ENCODE measurements at places on chromosomes 13 and 19.

DNA sequence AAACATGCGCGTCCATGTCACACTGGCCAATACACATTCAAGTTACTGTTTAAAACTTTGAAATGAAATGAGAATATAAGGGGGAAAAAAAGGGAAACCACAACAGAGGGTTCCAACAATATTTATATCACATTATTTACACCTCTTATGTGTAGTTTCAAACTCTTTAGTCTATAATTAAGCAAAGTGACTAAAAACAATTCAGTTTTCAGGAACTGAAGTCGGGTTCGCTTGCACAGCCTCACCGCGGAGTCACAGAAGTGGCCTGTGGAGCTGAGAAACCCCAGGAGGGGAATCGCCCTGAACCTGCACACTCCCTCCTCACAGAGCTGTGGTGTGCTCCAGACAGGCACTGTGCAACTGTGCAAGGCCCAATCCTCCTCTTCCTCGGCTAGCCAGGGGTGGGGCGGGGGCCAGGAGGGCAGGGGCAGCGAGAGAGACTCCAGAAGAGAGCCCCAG, 75.9 kb downstream of the STK24 start:
- no peak for DNase-seq

GRCh38 chr13:71219698-71220415, 647.1 kb downstream of the DACH1 start:
- no peak for DNase-seq

DNA sequence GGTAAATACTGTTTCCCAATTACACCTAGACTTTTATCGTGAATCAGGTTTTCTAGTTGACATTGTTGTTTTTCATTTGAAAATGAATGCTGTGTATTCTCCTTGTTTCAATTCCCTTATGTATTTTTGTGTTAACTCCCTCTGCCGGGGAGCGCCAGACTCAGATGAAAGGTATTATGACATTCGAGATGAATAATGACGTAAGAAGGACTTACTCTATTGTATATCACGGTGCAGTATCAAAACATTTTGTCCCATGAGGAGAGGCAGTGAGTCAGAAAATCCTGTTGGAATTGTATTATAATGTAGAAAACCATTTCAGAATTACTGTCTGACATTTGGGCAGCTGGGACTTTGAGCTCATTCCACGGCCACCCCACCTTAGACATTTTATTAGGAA, 61.6 kb downstream of the LRCH1 start:
- DNase-seq = no peak

DNA sequence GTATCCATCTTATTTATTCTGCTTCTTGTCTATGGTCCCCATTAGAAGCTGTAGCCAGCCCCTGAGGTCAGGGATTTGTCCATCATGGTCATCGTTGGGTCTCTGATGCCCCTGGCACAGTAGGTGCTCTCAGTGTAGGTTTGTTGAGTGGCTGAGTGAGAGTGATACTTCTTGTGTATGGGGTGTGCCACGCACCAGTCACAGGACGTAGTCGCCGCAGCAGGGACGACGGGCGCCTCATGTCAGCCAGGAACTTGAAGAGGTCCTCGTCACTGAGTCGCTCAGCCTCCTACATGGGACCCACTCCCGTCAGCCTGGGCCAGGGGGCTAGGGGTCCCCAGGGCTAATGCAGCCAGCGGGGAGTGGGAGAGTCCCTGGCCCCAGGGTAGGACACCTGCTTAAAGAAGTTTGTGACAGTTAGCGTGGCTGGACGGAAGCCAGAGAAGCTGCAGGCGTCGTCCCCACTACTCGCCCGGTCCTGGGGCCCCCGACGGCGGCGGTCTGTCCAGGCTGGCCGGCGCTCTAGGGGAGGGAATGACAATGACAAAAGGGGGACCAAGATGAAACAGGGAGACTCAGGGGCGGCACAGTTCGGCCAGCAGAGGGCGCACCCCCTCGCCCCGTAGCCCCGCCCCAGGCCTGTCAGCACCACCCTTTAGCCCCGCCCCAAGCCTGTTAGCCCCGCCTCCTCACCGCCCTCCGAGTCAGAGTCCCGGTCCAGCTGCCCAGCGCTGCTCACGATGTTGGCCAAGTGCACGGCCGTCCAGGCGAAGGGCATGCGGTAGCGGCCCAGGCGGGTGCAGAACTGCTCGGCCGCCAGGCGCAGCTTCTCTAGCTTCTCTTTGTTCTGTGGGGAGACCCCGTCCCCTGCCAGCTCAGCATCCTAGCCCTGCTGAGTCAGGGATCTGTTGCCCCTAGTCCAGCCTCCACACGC, 3.7 kb downstream of the ANGPTL8 start:
- peak; percentile 95 for DNase-seq

DNA sequence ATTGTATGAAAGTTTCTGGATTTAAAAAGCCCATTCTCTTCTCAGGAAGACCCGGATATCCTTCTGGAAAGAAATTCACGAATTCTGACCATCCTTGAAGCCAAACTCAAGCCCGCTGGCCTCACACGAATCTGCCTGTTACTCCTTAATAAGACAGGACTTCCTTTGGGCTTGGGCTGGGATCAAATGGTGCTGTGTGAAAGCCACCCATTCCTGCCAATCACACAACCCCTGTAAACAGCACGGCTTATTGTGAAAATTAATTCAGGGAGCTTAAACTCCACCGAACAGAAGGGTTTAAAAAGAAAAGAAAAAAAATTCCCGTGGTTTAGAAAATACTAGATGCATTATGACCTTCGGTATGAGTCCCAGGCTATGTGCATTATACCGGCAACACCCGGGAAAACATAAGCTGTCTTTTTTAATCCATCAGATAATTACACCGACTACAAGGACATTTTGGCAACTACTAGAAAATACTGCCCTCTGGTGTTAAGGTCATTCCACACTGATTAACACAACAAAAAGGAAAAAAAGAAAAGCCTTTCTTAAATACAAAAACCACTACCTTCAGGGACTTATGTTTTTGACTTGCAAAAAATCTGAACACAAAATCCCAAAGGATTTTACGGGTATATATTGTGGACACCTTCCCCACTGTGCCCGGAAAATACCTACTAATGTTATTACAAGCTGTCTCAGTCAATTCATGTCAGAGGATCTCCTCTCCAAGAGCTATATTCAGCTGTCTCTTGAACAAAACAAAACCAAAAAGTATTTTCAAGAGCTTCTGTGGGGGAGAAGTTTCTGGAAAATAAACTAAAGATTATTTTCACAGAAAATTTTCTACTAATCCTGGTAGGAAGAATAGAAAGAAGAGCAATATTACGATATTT, 76.0 kb upstream of the LSM14A start:
- no peak for DNase-seq

GRCh38 chr13:37382146-37382545, 216.4 kb downstream of the POSTN start:
- DNase-seq = no peak

DNA sequence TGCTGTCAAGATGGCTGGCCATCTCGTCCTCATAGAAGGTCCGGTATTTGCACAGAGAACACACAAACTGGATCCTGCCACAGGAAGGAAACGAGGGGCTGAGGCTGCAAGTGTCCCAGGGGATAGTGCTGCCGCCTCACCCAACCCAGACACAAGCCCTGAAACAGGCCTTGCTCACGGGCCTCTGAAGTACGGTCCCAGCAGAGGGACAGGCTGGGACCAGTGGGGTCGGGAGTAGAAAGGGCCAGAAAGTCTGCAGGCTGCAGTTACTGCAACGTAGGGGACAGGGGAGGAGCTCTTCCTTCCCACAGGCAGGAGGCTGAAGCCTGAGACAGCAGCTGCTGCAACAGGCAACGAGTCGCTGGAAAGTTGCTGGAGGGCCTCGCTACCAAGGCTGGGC, 18.2 kb upstream of the AKAP8 start:
- no peak for DNase-seq

DNA sequence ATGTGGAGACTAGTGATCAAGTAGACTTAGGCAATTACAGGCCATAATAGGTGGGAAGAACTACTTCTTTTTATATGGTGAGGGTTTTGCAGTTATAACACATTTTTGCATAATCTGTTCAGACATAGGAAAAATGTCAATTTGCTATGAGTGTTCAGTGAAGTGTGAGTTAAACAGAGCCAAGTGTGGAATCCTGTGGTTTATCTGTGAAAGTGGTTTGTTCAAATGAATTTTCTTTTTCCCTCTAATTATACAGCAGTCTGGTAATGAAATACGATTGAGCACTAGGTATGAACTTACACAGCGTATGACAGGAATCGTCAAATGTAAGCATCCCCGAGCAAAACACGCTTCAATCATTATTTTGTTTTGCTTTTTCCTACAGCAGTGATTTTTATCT, 178.3 kb downstream of the STK24 start:
- DNase-seq = no peak

GRCh38 chr19:36796714-36796992, 24.0 kb upstream of the ZNF850 start:
- no peak for DNase-seq

DNA sequence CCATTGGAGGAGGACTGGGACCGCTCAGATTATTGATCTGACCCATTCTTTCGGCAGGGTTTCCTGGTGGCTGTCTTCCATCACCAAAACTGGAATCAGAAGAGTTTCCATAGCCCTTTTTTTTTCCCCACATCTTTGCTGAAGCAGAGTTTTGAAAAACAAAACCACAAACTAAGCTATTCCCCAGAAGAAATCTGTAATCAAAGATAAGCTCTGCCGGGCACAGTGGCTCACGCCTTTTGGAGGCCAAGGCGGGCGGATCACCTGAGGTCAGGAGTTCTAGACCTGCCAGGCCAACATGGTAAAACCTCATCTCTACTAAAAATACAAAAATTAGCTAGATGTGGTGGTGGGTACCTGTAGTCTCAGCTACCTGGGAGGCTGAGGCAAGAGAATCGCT, 4.2 kb upstream of the ICAM1 start:
- DNase-seq = no peak

GRCh38 chr19:44476559-44477408, 23.5 kb downstream of the ZNF180 start:
- no peak for DNase-seq

DNA sequence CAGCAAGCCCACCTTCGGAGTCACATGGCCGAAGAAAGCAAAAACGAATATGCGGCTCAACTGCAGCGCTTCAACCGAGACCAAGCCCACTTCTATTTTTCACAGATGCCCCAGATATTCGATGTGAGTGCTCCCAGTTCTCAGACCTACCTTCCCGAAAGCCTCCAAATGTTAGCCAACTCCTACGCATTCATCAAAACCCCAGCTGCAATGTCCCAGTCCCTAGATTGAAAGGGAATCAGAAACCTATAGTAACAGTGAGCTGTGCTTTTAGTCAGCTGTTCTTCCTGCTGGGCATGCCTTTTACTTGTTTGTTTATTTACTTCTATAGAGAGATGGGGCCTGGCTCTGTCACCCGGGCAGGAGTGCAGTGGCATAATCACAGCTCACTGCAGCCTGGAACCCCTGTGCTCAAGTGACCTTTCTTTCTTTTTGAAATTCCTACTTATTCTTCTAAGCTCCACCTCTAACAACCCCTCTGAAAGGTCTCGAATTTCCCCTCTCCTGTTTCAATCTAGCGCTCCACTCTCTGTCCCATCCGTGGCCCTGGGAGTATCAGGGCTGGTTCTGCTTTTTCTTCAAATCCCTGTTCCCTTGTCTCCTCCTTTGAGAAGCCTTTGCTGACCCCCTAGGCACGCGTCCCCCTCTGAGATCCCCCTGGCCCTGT, 4.4 kb downstream of the TRIP10 start:
- no peak for DNase-seq

GRCh38 chr13:66410314-66410713, 819.8 kb downstream of the PCDH9 start:
- no peak for DNase-seq

GRCh38 chr19:38718747-38719543, 25.3 kb downstream of the CAPN12 start:
- no peak for DNase-seq

GRCh38 chr13:21228738-21229137, 52.3 kb downstream of the MRPL57 start:
- no peak for DNase-seq

GRCh38 chr19:48443731-48444128, 2.1 kb upstream of the GRWD1 start:
- no peak for DNase-seq

DNA sequence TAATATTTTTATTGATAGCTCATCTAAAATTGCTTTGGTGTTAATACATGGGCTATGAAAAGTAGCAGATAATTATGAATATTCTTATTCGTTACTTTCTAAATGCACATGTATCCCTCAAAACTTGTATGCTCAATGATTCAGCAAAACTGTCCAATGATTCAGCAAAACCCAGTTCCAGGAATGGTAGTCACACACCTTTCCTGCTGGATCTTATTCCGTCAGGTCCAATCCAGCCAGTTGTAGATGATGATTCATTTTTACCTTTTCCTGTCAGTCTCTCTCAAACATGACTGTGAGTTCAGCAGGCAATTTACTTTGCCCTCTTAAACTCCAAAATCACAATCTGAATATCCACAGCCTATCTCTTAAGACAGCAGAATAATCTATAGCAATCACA, 1082.6 kb downstream of the EFNB2 start:
- DNase-seq = no peak

GRCh38 chr13:24627090-24627714, 53.0 kb upstream of the ATP12A start:
- DNase-seq = no peak

DNA sequence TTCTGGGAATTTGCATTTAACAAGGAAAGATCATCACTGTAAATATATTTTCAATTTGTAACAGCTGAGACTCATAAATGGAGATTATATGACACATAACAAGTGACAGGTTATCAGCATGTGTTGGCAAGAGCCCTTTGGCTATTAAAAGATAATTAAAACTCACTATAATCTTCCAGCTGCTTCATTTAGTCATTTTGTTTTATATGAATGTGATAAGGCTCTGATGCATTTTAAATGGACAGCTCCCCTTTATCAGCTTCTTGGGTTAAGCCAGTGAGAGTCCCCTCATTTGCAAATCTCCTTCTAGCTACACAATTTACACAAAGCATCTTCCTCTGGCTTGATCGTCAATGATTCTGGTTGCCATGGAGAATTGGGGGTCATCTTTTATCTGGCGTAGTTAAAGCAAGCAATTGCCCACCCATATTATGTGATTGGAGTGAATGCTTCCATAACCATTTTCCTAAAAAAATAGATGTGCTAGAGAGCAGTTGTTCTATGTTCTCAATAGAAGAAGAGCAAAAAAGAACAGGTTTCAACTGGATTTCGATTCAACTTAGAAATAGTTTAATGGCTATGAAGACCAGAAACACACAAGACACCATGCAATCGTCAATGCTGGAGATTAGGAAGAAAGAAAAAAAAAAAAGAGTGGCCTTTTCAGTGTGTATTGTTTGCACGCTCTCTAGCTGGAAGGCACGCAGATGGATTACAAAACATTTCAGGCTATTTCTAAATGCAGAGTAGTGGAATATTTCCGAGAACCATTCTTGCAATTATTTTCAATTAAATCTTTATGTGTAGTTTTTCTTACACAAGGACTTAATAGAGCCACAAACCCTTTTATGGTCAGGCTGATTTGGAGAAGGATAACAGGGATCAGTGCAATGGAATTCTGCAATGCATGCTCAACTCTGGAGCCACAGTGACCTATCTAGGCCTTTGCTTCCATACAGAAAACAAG, 27.4 kb downstream of the STARD13 start:
- DNase-seq = no peak

GRCh38 chr13:43787518-43787891, 733 bp upstream of the ENOX1 start:
- no peak for DNase-seq

GRCh38 chr19:18815673-18816072, 16.1 kb upstream of the UPF1 start:
- DNase-seq = no peak

All from activated CD4-positive, alpha-beta T cell treated with anti-CD3 and anti-CD28 coated beads for 24 hours (primary cell).